Gastroesophageal sphincter (tissue), 4 donors: ENCODE measurements at places on chromosomes 7 and 10.

DNA sequence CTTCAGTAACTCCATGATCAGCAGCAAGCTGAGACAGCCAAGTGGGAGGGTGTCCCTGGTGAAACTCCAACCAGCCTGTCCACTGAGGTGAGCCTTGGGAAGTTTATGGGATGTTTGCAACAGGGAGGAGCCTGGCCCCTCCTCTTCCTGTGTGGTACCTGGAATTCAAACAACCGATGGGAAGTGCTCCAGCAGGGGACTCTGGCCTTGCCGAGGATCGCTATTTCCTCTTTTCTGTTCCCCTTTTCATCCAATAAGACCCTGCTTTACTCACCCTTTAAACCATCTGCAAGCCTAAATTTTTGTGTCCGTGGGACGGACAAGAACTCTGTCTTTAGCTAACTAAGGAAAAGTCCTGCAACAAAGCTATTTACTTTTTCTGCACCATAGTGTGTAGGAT, 491.1 kb upstream of the ZMIZ1 start:
- ATAC-seq = no peak

DNA sequence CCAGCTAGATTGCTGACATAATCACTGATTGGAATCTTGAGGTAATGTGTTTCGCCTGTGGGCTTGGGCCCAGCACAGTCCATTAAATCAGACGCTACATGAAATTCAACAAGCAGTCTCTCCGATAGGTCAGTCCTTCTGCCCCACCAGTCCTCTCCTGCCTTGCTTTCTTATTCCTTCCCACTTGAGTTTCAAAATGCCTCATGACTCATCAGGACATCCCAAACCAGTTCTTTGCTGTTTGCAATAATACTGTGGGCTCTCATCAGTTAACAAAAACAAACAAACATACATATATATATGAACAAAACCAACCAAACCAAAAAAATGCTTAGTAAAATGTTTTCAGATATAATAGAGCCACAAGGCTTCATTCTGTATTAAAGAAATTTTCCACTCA, 599.0 kb downstream of the SORCS1 start:
- ATAC-seq = no peak

DNA sequence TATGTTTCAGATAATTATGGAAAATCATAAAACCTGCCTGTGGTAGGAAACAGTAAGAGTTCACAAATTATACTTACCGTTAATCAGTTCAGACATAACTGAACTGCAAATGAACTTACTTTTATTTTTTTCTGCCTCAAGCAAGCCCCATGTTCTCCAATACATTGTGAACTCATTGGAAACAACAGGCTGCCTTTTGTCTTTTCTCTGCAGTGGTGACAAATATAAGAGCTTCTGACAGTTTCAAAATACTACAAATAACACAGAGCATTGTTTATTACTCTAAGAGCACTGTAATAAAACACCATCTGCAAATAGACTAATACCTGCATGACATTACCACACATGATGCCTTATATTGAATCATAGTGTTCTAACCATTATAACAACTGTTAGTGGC, 94.0 kb upstream of the CDCA7L start:
- no peak for ATAC-seq

GRCh38 chr10:49194212-49194920, 6.2 kb upstream of the TMEM273 start:
- ATAC-seq = no peak

GRCh38 chr10:43781480-43782361, 133.0 kb upstream of the ZNF32 start:
- ATAC-seq = no peak

DNA sequence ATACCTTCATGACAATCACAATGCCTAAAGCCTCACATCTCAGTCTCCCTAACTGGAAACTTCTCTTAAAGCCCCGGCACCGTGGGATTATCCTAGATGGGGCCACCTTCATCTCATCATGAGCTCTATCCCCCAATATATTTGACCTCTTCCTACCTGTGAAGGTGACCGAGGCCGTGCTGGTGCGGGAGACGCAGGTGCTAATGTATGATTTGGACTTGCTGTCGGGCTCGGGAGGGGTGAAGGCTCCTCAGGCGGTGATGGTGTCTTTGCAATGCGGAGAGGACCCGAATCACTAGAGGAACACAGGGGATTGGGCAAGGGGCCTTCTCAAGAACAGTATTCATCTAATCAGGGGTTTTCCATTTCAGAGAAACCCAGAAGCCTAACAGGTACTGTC, 168.4 kb downstream of the AMPH start:
- no peak for ATAC-seq

DNA sequence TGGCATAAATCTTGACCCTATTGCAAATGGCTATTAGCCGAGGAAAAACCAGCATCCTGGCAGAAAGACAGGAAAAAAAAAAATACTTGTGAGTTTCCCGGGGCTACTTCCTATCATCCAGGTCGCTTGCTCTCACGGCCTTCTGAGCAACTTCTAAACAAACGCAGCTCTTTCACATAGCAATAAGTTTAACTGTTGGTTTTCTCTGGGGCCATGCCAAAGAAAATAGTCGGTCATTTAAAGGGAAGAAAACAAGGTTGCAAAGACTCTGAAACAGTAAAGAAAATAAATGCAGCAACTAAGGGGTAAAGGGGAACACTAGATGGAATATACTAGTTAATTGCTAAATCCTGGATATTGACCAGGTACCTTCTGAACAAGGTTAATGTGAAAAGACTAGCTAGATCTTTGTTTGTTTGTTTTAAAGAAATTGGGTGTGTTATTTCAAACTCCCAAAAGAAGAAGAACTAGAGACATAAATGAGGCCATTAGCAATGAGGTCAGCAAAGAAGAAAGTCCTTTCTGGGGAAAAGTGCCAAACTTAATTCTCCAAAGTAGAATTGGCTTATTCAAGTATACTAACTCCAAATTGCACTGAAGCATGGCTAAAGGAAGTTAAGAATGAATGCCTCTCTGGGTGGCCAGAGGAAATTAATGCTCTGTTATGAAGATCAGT, 54.2 kb downstream of the SLC39A12 start:
- no peak for ATAC-seq

- no peak for ATAC-seq
Observed at GRCh38 chr10:31761156-31761555, 167.5 kb downstream of the ARHGAP12 start.

DNA sequence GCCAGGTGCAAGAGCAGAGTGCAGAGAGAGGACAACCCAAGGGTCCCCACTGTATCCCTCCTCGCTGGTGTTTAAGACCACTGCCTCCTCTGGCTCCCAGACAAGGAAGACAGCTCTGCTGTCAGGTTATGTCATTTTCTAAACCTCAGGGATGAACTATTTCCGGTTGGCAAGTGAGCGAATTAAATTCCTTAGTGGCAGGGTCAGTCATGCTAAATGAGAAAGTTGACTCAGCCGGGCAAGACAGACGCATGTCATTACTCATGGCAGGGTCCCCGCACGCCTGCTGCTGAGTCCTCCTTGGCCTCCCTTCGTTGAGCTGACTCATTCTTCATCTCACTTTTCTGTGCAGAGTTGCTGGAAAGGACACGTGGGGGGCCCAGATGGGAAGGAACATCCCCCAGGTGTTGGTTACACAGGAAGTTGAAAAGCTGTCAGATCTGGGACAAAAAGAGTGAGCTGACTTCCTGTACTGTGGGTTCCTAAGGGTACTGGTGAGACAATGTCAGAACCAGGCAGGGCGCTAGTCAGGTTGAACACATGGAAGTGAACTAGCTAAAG, 47.1 kb upstream of the UCN3 start:
- no peak for ATAC-seq

DNA sequence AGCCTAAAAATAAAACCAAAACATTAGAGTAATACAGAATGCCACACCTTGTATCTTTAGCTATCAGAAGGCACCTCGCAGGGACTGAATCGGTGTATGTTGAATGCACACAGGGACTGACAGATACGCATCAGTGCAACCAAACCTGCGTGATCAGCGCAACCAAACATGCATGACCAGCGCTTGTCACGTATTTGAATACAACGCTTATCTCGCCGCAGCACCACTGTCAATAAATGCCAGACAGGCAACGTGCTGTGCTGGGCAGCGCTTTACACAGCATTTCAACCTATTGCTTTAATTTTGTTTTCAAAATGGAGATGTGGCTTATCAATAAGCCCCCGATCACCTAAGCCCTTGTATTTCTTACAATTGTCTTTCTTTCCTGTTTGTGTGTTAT, 242.4 kb downstream of the SFMBT2 start:
- no peak for ATAC-seq

DNA sequence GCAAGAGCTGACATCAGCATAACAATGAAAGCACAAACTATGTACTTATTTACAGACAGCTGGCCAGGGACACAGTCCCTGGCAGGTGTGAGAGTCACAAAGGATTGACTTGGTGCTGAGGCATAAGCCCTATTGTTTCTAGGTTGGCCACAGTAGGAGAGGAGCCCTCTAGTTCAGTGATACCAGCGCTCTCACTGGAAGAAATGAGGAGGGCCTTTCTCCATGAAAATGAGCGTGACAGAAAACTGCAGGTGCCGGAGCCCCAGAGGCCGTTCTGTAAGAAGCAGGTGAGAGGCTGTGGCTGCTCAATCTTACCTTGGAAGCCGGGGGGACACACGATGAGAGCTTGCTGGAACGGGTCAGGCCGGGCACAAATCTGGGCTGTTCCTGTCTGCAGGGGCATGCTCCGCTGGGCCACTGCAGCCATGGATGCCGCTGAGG, 90.5 kb downstream of the CLEC2L start:
- ATAC-seq = no peak

- no peak for ATAC-seq
Observed at GRCh38 chr10:90718182-90718581, 139.7 kb downstream of the HTR7 start.
